CD4-positive, alpha-beta T cell (primary cell): ENCODE measurements at places on chromosomes 1 and 21.

GRCh38 chr1:77926561-77927357 is 38.3 kb downstream of the NEXN start:
- no peak for DNase-seq

- no peak for DNase-seq
Observed at GRCh38 chr1:47331875-47332274, 1.7 kb upstream of the CMPK1 start.

- no peak for DNase-seq
Observed at GRCh38 chr1:2602866-2603520, 16.4 kb downstream of the PRXL2B start.

GRCh38 chr1:23402286-23403037 is 22.1 kb downstream of the TCEA3 start:
- DNase-seq = peak; percentile 13

DNA sequence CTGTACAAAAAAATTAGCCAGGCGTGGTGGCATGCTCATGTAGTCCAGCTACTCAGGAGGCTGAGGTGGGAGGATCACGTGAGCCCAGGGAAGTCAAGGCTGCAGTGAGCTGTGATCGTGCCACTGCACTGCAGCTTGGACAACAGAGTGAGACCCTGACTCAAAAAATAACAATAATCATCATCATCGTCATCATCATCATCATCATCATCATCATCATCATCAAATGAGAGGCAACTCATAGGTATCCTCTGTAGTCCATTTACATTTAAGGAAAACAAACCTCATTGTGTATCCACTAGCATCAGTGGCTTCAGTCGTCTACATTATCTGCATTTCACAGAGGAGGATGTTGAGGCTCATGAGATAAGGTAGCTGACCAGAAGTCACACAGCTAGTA is 68.8 kb upstream of the SELENON start:
- no peak for DNase-seq

- no peak for DNase-seq
Observed at GRCh38 chr21:44988607-44989536, 49.0 kb downstream of the SLX9 start.

GRCh38 chr21:23963454-23963853 is 1643.8 kb downstream of the MRPL39 start:
- no peak for DNase-seq

GRCh38 chr1:113141650-113142473 is 68.9 kb downstream of the LRIG2 start:
- no peak for DNase-seq

DNA sequence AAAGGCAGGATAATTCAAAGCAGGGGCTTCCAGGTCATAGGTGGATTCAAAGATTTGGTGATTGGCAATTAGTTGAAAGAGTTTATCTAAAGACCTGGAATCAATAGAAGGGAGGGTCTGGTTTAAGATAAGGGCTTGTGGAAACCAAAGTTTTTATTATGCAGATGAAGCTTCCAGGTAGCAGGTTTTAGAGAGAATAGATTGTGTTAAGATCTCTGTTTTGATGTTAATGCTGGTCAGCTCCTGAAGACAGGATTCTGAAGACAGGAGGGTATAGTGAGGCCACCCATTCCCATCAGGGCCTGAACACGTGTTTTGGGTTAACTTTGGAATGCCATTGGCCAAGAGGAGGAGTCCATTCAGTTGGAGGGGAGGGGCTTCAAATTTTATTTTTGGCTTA is 6.1 kb upstream of the PTBP2 start:
- DNase-seq = no peak

DNA sequence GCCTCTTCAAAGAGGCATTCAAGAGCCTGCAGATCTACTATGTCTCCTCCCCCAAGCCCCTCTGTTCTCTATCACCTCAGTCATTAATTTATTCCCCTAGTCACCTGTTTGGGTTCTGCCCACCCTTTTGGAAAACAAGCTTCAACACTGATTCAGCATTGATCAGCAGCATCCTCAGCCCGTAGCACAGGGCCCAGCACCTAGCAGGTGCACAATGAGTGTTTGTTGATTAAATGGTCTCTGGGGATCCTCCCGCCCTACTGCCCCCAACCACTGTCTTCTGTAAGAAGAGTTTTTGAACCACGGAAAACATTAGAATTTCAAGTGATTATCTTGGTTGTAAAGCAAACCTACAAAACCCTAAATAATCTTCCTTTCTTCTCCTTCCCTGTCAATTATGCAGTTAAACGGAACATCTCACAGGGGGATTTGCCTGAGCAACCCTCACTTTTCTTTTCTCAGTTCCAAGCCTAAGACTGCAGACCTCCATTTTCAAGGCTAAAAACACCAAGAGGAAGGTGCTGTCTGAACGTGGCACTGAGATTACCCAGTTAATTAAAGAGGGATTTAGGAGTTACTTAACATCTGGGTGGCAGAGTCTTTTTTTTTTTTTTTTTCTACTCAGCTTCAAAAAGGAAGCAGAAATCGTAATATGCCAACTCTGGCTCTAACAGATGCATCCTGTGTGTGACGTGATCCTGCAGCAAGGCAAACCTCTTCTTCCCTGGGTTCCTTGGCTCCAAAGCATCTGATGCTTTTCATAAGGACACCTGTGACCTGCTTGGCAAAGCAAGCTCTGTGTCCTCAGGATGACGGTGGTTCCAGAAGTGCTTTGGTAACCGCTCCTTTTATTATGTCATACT is 163.0 kb downstream of the KAZN start:
- no peak for DNase-seq
